ENCODE measurements at places on chromosomes 12 and 14.

GRCh38 chr12:67147447-67147846, 121.7 kb upstream of the CAND1 start:
- no peak for DNase-seq

GRCh38 chr12:40650038-40650704, 42.1 kb upstream of the CNTN1 start:
- no peak for DNase-seq

GRCh38 chr14:88470542-88471440, 84.0 kb downstream of the PTPN21 start:
- DNase-seq, result no peak

- no peak for DNase-seq
Observed at GRCh38 chr12:48958049-48958388, 732 bp upstream of the ARF3 start.

- DNase-seq, result no peak
Observed at GRCh38 chr12:112901271-112901670, 5.5 kb upstream of the OAS1 start.

- no peak for DNase-seq
Observed at GRCh38 chr12:33988913-33989312, 33.4 kb upstream of the ALG10 start.

DNA sequence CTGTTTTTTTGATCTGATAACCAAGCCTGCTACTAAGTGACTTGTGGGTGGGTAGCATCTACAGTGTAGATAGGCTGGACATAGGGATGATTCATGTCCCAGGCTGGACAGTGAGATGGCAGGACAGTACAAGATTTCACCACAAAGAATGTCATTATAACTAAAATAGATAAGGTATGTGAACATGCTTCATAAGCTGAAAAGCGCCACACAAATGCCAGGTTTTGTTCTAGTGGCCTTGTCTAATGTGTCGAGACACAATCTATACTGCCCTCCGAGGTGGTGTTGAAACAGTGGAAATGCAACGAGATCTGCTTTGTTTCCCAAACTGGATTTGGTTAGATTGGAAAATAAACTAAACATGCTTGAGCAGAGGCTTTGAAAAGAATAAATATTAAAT, 4.4 kb downstream of the LGALS3 start:
- DNase-seq, result no peak

- no peak for DNase-seq
Observed at GRCh38 chr12:94973221-94973620, 30.3 kb downstream of the NDUFA12 start.

DNA sequence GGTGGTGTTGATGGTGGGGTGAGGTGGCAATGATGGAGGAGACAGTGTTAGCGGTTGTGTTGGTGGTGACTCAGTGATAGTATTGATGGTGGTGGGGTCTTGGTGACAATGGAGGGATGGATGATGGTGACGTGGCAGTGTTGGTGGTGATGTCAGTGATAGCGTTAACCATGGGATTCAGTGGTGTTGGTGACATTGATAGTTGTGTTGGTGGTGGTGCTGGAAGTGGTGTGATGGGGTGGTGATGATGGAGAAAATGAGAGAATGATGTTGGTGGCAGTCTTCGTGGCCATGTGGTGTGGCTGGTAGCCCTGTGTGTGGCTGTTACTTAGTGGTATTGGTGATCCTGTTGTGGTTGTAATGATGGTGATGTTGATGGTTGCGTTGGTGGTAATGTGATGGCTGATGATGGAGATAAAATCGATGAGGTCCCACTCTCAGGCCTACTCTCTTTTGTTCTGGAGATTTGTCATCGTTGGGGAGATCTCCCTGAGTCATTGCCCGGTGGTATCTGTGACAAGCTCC, 2.6 kb downstream of the DTX1 start:
- DNase-seq, result no peak

DNA sequence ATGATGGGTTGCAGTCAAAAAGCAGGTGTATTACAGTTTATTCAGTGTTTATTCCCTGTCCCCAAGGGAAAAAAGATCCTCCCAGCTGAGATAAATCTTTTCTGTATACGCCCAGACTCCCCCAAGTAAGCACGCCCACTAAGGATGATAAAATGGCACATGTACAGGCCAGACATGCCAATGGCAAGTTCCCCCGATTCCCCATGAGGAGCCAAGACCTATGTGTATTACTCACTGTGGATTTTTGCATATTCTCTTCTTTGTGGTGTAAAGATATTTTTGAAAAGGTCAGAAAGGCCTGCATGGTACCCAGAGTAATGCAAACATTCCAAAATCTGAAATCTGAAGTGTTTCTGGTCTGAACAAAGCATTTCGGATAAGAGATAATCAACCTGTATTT, 22.2 kb downstream of the NR2C1 start:
- DNase-seq, result no peak

- no peak for DNase-seq
Observed at GRCh38 chr12:19010087-19010486, 119.4 kb upstream of the PLEKHA5 start.

GRCh38 chr12:51863933-51864832, 15.7 kb upstream of the FIGNL2 start:
- DNase-seq, result no peak

- DNase-seq, result no peak
Observed at GRCh38 chr14:53954551-53955228, 1.9 kb downstream of the BMP4 start.

DNA sequence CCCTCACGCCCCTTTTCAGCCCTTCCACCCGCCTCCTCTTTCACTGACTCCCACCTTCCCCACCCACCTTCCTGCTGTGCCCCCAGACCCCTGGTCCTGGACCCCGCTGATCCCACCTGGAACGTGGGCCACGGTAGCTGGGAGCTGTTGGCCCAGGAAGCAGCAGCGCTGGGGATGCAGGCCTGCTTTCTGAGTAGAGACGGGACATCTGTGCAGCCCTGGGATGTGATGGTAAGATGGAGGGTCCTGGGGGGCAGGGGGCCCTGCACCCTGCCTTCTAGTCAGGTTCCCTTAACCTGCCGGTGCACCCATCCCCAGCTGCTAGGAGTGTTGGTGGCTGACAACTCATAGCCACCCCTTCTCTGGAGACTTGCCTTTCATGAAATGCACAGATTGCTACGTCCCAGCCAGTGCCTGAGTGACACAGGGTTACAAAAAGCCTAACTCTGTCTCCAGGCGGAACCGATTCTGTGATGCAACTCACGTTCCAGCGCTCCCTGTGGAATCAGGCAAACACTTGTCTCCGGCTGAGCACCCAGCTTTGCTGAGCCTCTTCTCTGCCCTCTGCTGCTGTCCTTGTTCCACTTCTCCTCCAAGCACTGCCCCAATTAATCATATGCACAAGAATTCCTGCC, 15.0 kb upstream of the OAS2 start:
- no peak for DNase-seq

DNA sequence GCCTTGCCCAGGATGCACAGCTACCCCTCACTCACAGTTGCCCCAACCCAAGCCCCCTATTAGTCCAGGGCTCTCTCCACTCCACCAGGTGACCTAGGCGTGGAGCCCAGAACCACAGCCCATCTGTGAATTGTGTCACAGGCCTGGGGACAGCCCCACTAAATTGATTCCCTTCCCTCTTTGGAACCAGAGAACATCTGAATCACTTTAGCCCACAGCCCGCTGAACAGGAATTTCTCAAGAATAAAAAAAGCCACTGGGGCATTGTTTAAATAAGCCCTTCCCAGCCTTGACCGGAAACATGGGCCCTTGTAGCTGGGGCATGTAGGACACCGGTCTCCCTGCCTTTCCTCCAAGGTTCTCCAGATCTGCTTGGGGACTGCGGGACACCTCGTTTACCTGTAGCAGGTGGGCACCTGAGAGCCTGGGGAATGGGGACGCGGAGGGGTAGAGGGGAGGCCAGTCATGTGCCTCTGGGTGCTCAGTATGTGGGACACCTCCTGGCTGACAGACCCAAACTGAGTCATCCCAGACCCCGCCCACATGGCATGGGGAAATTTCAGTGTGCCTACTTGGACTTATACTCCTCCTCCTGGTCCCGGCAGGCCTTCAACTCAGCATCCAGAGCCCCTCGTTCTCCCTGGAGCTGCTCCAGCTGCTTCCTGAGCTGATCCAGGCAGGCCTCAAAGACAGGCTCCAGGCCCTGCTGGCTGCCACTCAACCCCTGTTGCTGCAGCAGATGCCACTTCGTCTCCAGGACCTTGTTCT, 1.3 kb downstream of the KRT78 start:
- no peak for DNase-seq

GRCh38 chr12:68743356-68743755, 2.6 kb upstream of the SLC35E3 start:
- no peak for DNase-seq

DNA sequence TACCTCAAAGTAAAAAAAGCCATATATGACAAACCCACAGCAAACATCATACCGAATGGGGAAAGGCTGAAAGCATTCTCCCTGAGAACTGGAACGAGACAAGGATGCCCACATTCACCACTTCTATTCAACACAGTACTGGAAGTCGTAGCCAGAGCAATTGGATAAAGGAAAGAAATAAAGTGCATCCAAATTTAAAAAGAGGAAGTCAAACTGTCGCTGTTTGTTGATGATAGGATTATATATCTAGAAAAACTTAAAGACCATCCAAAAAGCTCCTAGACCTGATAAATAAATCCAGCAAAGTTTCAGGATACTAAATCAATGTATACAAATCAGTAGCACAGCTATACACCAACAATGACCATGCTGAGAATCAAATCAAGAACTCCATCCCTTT, 5.2 kb downstream of the NDUFA12 start:
- no peak for DNase-seq

DNA sequence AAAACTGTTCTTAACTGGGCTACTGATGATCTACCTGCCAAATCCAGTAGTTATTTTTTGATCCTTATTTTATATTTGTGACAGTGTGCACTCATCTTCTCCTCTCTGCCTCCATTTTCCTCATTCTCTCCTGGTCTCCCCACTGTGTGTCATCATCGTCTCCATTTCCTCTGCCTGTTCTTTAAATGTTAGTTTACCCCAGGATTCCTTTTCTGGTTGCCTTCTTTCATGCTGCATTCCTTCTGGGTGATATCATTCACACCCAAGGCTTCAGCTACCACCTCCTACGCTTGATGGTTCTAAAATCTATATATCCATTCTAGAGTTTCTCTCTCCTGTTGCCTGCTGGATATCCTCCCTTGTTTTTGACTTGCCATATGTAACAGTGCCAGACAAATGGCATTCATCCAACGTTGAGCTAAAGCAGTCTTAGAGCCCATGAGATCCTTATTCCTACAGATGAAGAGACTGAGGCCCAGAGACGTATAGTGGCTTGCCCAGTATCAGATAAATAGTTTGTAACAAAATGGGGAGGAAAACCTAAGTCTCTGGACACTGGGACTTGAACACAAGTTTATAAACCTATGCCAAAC, 109.5 kb downstream of the DIP2B start:
- DNase-seq, result no peak

- no peak for DNase-seq
Observed at GRCh38 chr14:75847584-75847983, 134.2 kb downstream of the TGFB3 start.

- no peak for DNase-seq
Observed at GRCh38 chr14:75279763-75280290, 1.2 kb downstream of the FOS start.

GRCh38 chr12:24608637-24609285, 340.1 kb downstream of the BCAT1 start:
- DNase-seq, result no peak

DNA sequence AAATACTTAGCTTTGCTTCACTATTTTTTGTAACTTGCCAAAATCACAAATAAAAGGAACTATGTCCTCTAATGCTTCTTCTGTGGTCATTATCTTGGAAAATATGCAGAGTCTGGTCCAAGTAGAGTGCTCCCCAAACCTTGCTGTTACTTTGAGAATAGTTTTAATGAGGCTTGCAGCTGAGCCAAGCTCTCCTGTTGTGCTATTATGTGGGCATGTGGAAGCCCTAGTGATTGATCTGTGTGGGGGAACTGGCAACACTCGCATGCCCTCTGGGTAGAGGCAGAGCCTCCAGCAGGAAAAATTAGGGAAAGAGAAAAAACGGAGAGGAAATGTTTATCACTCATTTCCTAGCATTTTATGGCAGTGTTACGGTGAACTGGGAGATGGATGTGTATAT, 473.1 kb downstream of the EGLN3 start:
- DNase-seq, result no peak

DNA sequence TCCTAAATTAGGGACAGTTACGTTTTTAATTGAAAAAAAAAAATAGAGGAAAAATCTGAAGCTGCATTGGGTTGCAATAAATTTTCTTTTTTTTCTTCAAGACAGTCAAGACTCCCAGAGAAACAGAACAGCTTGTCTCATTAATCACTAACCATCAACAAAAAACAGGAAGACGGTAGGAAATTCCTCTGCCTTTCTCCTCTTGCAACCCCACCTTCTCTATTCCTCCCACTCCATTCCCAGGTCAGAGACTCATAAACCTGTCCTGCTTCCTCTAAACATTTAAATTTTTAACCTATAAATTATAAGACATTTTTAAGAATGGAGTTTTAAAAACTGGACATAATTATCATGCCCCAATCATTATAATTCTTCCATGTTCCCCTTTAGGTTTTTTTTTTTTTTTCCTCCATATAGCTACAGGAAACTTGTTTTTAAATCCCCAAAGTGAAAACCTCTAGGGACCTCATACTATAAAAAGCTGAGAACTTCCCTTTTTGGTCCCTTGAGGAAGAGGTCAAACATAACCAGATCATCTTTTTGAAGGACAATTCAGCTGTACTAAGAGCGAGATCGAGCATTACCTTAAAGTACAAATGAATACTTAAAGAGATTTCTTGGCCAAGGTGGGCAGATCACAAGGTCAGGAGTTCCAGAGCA, 36.0 kb downstream of the CPM start:
- DNase-seq, result no peak

GRCh38 chr12:96981911-96982310, 74.9 kb downstream of the NEDD1 start:
- DNase-seq, result no peak

- no peak for DNase-seq
Observed at GRCh38 chr12:46210873-46211439, 57.9 kb downstream of the SLC38A1 start.

DNA sequence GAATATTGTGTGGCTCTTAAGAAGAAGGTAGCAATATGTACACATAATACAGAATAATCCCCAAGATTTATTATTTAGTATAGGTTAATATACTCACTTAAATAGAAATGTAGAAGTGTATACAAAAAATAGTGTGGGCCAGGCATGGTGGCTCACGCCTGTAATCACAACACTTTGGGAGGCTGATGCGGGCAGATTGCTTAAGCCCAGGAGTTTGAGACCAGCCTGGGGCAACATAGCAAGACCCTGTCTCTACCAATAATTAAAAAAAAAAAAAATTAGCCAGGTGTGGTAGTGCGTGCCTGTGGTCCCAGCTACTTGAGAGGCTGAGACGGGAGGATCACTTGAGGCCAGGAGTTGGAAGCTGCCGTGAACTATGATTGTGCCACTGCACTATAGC, 15.3 kb upstream of the HVCN1 start:
- DNase-seq, result no peak

DNA sequence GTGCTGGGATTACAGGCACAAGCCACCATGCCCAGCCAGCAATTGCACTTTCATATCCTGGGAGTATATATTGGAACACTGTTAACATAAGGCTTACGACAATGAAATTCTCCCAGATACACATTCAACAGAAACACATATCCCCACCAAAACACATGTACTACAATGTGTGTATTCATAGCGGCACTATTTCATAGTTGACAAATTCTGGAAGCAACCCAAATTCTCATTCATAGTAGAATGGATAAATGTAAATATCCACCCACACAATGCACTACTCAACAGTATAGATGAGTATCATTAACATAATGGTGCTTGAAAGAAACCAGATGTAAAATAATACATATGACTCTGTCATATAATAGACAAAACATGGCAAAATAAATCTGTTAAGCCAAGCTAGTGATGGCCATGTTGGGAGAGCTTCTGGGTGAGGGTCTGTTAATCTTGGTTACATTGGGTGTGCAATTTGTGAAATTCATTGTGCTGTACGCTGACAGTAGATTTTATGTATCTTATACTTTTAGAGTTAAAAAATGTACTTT, 2.6 kb upstream of the DNAAF2 start:
- DNase-seq, result no peak

Data from CD4-positive, alpha-beta T cell treated with Interleukin-15 for 4 hours (primary cell).